ENCODE measurements at places on chromosomes 13 and 19. TPM values are rescaled to one million over a fixed set of nuclear protein-coding genes. Genes with fewer than 3 reads are reported as not detected.

GRCh38 chr19:31338069-31338776 lies 11.0 kb downstream of the TSHZ3 start:
- DNase-seq, result no peak

Gene DAZAP1
- 132 TPM for total RNA-seq

DNA sequence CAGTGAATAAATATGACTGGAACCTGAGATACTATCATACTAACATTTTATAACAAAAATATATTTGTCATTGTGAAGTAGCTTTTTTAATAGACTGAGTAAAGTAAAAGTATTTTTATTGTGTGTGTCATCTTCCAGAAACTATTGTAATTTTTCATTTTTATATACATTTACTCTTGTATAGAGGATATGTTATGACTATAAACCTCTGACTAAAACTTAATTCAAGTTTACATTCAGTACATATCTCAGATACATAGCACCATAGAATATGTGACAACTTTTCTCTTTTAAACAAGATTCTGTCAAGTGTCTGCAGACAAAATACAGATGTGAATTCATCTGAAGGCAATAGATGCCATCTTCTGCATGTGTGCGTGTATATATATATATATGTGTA lies 704.3 kb downstream of the SLITRK1 start:
- no peak for DNase-seq

GRCh38 chr13:78786459-78786858 lies 127.5 kb upstream of the OBI1 start:
- no peak for DNase-seq

Gene IGSF23
- not detected for total RNA-seq

Gene FXYD3
- 88.4 TPM for total RNA-seq

GRCh38 chr13:77016888-77017623 lies 9.9 kb downstream of the FBXL3 start:
- DNase-seq, result no peak

Gene GSX1
- total RNA-seq, result not detected

DNA sequence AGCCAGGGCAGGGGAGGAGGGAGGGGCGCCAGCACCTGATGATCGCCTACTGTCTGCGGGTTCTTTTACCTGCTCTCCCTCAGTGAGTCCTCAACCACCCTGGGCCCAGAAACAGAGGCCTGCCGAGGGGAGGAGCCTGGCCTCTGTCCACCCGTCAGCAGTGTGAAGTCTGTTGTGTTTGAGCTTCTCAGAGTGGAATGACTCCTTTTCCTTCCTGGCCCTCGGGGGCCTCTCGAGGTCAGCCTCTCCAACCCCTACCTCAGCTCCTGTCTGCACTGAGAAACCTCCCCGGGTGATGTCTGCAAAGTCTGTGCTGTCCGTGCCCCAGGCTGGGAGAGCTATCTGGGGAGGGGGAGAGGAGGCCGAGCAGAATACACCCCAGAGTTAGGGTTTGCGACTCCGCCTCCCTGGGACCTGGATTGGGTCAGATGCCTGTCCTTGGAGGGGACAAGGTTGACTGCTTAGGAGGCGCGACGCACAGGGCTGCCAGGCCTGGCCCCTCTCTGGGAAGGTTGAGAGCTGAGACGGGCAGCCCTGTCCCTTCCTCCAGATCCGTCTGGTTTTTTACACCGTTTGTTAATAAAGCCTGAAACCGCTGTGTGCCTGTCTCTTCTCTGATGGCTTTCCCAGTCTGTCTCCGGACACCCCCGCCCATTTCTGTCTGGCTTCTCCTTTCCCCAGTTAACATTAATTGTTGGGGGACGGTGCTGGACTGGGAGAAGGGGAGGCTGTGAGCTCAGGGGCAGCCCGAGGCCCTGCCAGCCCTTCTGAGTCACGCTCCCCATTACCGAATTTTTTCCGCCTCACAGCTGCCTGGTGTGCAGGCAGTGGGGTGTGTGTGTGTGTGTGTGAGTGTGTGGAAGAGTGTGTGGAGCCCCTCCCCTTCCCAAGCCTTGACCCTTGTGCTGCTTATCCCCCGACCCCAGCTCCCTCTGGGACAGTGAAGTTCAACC lies 989 bp upstream of the SSC5D start:
- DNase-seq, result peak; percentile 56

Gene GAS6
- 169 TPM for total RNA-seq

- DNase-seq, result no peak
Observed at GRCh38 chr13:91592056-91593014, 193.9 kb downstream of the GPC5 start.

DNA sequence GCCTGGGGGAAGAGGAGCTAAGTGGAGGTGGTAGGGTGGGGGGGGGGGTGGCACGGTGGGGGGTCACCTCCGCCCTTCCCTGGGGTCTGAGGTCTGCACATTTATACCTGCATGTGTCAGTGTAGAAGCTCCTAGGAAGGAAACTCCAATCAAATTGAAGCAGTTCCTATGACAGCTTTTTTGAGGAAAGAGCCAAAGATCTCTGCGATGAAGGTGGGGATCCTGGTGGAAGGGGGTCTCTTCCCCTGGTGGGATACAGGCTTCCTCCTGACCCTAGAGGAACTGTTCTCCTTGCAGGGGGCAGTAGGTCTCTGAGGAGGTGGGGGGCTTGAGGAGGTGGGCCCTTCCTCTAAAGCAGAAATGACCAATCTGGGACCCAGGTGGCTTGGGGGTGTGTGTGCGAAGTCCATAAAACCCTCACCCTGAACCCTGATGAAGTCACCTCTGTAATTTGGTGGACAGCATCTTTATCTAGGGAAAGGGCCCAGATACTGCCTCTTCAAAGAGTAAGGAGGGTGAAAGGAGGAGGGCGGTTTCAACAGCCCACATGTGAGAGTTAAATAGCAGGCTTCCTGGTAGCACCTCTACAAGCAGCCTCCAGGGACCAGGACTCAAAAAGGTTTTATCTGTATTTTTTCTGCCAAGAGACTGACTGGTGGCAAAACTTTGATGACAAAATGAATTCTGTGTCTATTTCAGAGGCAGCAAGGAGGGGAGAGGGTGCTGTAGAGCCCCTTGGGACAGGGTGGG lies 12.9 kb downstream of the RANBP3 start:
- DNase-seq, result no peak

GRCh38 chr13:50537029-50537428 lies 306.5 kb downstream of the DLEU7 start:
- DNase-seq, result no peak

- DNase-seq, result no peak
Observed at GRCh38 chr13:24127116-24127631, 33.3 kb upstream of the SPATA13 start.

- DNase-seq, result no peak
Observed at GRCh38 chr13:113828282-113828825, 35.5 kb downstream of the GAS6 start.

Gene IZUMO2
- total RNA-seq, result not detected

Gene GARIN5B
- total RNA-seq, result not detected

GRCh38 chr19:30161021-30161655 lies 211.0 kb upstream of the ZNF536 start:
- DNase-seq, result no peak

DNA sequence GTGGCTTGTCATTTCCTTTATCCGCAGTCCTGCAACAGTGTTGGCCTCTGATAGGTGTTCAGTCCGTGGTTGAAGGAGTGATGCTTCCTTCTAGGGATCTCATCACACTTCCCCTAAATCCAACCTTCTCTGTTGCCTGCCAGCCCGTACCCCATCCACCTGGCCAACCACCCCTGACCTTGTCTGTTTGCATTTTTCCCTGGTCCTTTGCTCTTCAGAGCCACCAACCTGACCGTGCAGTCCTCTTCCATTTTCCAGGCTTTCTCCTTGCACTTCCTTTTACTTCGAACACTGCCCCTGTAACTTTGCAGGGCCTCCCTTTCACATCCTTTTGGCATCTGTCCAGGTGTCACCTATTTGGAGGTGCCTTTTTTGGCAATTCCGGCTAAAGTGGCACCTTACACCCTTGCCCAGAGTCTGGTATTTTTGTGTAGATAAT lies 696 bp downstream of the ZNF460 start:
- peak; percentile 24 for DNase-seq
